Naive thymus-derived CD4-positive, alpha-beta T cell (primary cell): ENCODE measurements at places on chromosomes 1 and 21.

DNA sequence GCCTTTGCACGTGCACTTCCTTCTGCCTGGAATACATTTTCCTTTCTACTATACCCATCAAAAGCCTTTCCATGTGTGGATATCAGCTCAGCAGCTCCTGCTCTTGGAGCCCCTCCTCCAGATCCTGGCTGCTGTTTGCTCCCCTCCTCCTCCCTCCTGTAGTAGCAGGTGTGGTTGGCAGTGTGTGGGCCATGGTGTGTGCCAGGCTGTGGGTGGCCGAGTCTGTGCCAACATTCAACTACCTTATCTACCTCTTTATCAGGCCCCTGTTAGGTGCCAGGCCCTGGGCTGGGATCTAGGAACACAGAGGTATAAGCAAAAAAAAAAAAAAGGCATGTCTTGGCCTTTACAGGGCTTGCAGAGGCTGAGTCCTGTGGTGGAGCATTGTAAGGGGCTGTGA, 180.6 kb upstream of the JUN start:
- DNase-seq: no peak
- H3K4me3 ChIP-seq: no peak overlapping the region
- no peaks in the 10 kb centered on the region for H3K36me3 ChIP-seq

DNA sequence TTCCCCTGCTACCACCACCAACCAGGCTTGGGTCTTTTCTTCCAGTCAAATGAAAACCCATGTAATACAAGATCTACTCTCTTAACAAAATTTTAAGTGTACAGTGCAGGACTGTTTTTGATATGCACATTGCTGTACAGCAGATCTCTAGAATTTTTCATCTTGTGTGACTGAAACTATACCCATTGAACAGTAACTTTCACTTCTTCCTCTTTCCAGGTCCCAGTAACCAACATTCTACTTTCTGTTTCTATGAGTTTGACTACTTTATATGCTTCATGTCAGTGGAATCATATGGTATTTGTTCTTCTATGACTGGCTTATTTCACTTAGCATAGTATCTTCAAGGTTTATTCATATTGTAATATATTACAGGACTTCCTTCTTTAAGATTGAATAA, 45.3 kb upstream of the PLPPR4 start:
- no peak for DNase-seq
- H3K36me3 ChIP-seq: no peaks in the 10 kb centered on the region
- no peaks in the 10 kb centered on the region for H3K4me1 ChIP-seq
- no peaks in the 10 kb centered on the region for H3K27me3 ChIP-seq
- H3K4me3 ChIP-seq: no peak overlapping the region

- H3K27me3 ChIP-seq: no peaks in the 10 kb centered on the region
- no peak for DNase-seq
- no peaks in the 10 kb centered on the region for H3K4me1 ChIP-seq
- H3K36me3 ChIP-seq: no peaks in the 10 kb centered on the region
Observed at GRCh38 chr1:168939110-168939946, 167.2 kb upstream of the ATP1B1 start.

GRCh38 chr1:41122851-41123518, 101.5 kb upstream of the SLFNL1 start:
- H3K4me1 ChIP-seq: no peaks in the 10 kb centered on the region
- no peaks in the 10 kb centered on the region for H3K36me3 ChIP-seq
- no peaks in the 10 kb centered on the region for H3K27me3 ChIP-seq
- H3K27ac ChIP-seq: no peak overlapping the region
- H3K4me3 ChIP-seq: no peak overlapping the region

GRCh38 chr21:36663033-36663855, 35.7 kb upstream of the SIM2 start:
- DNase-seq: no peak
- H3K27ac ChIP-seq: no peak overlapping the region
- no peaks in the 10 kb centered on the region for H3K4me1 ChIP-seq
- no peak overlapping the region for H3K4me3 ChIP-seq
- no peaks in the 10 kb centered on the region for H3K27me3 ChIP-seq
- no peaks in the 10 kb centered on the region for H3K36me3 ChIP-seq

- no peak overlapping the region for H3K27ac ChIP-seq
- H3K27me3 ChIP-seq: no peaks in the 10 kb centered on the region
- DNase-seq: no peak
- H3K4me1 ChIP-seq: no peaks in the 10 kb centered on the region
Observed at GRCh38 chr1:233113009-233113879, 162.8 kb downstream of the NTPCR start.

- H3K27me3 ChIP-seq: no peaks in the 10 kb centered on the region
- H3K4me3 ChIP-seq: no peak overlapping the region
- DNase-seq: no peak
Observed at GRCh38 chr21:44521301-44521927, 18.6 kb downstream of the KRTAP10-1 start.
